K562 (cell line): ENCODE measurements at places on chromosomes 2 and 18.

DNA sequence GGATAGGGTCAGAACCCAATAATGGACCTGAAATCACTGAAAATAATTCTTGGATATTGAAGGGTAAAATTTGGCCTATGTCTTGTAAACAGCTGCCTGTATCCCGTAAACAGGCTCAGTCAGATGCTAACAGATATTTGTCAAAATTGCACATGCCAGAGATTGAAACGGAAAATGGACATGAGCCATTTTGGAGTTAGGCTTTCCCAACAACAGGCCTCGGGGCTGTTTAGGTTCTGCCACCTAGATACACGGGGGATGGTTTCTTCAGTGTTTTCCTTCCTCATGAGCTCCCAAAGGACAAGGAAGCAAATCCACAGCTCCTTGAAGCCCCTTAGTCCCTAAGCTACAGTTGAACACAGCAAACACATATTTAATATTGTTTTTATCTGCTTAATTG lies 204.2 kb upstream of the FOSL2 start:
- DNase-seq = no peak

DNA sequence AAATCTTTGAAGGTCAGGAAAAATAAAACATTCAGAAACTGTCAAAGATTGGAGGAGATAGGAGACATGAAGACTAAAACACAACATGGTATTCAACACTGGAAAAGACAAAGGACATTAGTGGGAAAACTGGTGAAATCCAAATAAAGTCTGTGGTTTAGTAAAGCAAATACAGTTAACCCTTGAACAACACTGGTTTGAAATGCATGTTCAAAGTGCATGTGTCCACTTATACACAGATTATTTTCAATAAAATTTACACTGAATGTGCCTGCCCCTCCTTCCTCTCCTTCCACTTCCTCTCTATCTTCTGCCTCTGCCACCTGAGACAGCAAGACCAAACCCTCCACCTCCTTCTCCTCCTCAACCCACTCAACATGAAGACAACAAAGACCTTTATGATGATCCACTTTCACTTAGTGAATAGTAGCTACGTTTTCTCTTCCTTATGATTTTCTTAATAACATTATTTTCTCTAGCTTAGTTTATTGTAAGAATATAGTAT lies 14.5 kb downstream of the OLA1 start:
- DNase-seq = no peak

DNA sequence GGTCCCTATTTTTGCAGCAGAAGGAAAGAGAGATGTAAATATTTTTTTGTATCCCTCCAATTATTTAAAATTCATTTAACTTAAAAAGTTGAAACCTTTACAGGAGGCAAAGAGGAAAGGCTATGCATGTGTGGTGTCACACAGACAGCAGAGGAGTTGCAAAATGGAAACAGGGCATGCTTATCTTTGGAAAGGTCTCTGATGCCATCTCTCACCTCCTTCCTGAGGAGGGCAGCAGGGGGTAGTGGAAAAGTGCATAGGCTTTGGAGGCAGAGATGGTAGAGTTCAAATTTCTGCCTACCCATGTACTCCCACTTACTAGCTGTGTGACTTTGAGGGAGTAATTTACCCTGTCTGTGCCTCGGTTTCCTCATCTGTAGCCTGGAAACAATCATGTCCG lies 99.6 kb upstream of the MCFD2 start:
- DNase-seq = no peak

DNA sequence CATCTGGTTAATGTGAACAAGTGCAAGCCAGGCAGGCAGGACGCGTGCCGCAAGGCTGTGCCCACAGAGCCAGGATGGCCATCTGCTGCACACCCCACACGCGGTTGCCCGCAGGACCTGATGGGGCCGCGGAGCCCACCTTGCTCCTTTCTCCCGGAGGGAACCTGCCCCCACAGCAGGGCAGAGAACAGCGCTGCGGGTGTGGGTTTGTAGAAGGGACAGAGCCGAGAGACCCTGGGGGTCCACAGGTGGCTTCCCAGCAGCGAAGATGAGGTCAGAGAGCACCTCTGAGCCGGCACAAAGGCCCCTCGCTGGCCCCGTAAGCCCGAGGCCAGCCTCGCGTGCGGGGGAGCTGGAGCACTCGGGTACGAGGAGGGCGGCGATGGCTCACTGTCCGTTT lies 460.8 kb upstream of the SALL3 start:
- no peak for DNase-seq

DNA sequence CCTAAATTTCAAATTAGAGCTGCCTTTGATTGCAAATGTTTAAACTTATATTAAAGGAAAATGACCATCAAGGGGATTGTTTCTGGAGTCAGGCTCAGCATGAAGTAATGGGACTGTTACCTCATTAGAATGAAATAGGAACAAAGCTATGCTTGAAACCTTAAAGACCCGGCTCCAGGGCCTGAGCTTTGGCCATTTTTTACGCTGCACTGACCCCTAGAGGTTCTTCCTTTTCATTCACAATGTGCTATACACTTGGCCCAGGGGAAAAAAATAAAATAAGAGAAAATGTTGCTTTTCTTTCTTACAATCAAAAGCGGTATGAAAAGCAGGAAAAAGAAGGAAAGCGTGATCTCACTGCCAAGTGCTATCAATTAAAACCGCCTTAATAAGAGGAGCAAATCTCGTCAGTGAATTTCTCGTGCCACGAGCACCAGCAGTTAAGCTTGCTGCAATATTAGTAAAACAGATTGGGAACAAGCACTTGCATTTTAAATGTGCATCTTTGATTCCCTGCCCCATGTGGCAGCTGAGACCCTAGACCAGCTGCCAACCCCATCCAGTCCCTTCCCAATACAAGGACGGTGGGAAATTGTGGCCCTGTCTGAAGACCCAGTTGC lies 96.6 kb downstream of the MBD2 start:
- DNase-seq = no peak

- DNase-seq = no peak
Observed at GRCh38 chr2:225614915-225615314, 215.4 kb downstream of the NYAP2 start.

GRCh38 chr2:168350380-168350779 lies 103.0 kb upstream of the STK39 start:
- DNase-seq = no peak

DNA sequence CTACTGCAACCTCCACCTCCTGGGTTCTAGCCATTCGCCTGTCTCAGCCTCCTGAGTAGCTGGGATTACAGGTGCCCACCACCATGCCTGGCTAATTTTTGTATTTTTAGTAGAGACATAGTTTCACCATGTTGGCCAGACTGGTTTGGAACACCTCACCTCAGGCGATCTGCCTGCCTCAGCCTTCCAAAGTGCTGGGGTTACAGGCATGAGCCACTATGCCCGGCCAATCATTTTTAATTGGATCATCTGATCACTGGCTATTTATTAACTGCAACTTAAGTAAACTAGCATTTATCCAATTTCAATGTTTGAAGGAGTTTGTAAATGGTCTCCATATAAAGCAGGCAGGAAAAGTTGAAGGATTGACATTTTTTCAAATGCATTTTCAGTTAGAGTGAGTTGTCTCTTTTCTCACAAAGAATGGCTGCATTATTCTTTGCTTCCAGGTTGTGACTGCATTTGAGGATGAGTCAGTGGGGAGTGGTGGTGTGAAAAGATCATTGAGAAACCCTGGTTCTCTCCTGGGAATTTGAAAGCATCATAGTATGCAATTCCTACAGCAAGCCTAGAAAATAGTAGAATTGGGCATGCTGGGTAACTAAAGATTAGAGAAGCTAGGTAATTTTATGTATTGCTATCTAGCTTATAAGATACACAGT lies 431.1 kb upstream of the ZEB2 start:
- DNase-seq = no peak

- no peak for DNase-seq
Observed at GRCh38 chr2:129929321-129930290, 49.9 kb upstream of the RAB6C start.

DNA sequence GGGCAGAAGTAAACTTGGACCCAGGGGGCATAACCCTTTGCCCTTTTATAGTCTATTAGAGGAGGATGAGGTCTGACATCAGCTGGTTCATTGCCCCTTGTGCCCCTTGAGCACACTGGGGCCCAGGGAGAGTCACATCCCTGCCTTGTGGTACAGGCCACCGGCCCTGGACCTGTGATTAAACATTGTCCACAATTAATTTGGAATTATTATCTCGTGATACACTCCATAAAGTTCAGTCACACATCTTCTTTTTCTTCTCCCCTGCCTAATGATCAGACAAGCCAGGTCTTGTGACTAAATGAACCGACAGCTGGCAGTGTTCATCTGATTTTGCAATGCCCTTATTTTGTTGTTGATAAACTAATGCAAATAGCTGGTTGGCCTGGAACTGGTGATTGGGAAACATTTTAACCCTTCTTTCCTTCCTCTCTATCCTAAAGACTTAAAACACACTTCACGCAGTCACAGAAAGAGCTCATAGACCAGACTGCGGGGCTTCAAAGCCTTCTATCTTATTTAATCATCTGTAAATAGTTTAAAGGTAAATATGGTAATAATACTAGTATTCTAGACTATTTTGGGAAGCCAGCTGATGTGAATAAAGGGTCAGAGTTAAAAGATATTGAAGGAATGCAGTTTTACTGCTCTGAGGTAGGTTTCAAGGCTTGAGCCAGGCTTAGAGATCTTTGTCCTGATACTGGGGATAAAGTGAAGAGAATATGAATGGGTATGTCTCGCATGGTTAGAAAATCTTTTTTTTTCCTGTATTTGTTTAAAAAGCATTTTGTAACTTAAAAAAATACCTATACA lies 13.4 kb downstream of the IL1R1 start:
- DNase-seq = no peak

DNA sequence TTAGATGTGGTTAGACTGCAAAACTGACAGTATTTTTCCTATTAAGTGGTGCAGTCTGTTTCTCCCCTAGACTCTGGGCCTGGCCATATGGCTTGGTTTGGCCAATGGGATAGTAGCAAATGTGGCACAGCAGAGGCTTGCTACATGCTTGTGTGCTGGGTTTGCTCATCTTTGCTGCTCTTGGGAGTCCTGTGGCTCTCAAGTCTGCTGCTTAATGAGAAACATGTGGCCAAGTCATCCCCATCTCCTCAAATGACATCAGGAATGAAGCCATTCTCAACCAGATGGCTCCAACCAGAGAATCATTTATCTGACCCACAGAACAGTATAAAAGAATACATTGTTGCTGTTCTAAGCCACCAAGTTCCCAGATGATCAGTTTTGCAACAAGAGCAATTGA lies 57.1 kb upstream of the PAX3 start:
- no peak for DNase-seq

DNA sequence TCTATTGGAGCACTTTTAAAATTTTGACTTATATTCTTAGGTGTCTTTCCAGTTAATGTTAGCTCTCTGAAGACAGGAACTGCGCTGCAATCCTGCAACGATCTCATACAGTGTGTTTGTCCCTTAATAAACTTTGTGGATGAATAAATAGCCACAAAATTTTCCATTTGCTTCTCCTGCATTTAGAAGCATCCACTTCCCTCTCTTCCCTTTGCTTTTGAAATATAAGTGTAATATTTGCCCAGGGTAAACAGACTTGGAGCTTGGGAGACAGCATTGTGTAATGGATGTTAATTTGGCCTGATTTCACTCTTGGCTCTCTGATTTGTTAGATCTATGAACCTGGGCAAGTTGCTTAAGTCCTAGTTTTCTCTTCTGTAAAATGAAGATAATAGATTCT lies 58.2 kb upstream of the CD28 start:
- DNase-seq = no peak

DNA sequence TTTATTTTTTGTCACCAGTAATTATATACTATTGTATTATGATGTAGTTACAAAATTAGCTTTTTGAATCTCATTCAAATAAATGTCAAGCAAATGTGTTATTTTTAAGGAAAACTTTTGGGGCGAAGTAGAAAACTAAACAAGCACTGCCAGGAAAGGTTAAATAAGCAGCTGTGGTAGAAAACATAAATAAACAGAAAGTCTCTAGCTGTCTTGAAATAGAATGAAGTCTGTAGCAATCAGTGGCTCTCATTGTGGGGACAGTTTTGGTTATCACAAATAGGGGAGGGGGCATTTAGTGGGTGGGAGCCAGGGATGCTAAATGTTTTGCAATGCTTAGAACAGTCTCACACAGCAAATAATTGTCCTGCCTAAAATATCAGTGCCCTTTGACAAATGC lies 3.4 kb downstream of the INSIG2 start:
- DNase-seq = no peak

DNA sequence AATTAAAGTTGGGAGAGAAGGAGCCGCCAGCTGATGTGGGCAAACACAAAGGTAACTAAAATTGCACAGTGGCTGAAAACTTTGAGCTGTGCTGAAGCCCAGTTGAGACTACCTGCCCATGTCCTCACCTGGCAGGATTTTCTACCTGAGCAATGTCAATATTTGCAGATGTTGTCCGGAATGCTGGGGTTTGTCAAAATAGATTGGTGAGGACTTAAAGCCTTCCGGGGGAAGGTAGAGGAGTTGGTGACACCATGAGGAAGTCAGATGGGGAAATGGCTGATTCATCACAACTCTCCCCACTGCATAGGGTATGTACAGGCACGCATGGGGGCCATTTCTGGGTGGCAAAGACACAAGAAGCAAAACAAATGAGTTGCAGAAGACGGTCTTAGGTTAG lies 114.9 kb downstream of the ALK start:
- no peak for DNase-seq

DNA sequence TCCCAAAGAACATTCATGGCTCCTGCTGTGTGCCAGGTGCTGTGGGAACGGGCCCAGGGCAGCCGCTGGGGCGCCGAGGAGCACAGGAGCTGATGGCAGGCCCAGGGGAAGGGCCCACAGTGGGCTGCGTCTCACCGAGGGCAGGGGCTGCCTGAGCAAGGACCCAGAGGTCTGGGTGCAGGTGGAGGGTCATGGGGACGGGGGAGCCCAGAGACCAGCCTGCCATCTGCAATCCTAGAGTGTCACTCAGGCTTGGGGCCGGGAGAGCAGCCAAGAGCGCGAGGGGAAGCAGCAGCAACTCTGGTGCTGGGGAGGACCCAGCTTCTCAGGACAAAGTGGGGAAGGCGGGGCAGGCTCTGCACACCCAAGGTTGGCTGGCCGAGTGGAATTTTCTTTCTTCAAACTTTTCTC lies 207.4 kb downstream of the HDAC4 start:
- DNase-seq = no peak

- DNase-seq = no peak
Observed at GRCh38 chr18:37430357-37431076, 135.1 kb downstream of the CELF4 start.

- no peak for DNase-seq
Observed at GRCh38 chr2:68993660-68994059, 19.2 kb downstream of the GKN1 start.

GRCh38 chr2:161427664-161428587 lies 11.8 kb downstream of the TBR1 start:
- no peak for DNase-seq

- no peak for DNase-seq
Observed at GRCh38 chr2:236823041-236823629, 253.5 kb downstream of the ACKR3 start.

- no peak for DNase-seq
Observed at GRCh38 chr18:10514082-10514481, 11.7 kb upstream of the NAPG start.

- no peak for DNase-seq
Observed at GRCh38 chr2:26302846-26303245, 43.1 kb upstream of the SELENOI start.

- no peak for DNase-seq
Observed at GRCh38 chr2:174802459-174802858, 38.2 kb upstream of the CHRNA1 start.
